Right hindlimb (tissue), 1 donor: ENCODE measurements at places on chromosomes 2 and 18.
A peak's percentile ranks its signal among the peaks of the same experiment; 100 is the strongest.

DNA sequence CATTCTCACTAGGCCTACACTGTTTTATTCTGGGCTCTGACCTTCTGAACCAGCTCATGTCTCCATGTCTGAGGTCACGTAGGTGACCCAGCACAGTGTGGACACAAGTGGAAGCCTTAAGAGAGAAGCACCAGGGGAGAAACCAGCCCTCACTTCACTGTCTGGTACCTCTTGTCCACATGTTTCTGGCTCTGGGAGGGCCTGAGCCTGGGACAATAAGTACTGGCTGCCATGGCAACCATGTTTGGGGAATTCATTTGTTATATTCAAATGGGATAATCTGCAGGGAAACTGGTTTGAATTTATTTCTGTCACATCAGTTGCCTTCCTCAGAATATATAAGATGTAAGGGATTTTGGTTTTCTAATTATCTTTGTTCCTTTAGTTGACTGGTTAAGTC lies 23.3 kb downstream of the MYO3B start:
- DNase-seq = no peak

GRCh38 chr18:22275706-22276333 lies 106.4 kb downstream of the GATA6 start:
- DNase-seq = no peak

DNA sequence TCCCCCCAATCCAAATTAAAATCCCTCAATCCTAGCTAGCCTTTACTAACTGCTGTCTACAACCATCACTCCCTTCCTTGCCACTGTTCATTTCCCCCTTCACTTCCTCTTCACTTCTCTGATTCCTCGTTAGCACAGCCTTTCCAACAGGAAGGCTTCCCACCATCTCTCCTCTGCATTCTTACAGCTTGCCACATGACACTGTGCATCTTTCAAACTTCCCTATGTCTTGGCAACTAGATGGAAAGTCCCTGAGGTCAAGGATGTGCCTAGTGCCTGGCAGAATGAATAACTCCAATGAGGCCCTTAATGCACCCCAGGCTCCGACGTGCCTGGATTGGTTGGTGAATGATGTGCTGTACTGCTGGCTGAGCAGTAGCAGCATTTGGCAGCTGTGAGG lies 15.2 kb downstream of the SAP130 start:
- DNase-seq = no peak

- DNase-seq = no peak
Observed at GRCh38 chr2:15733867-15734673, 142.4 kb downstream of the DDX1 start.

GRCh38 chr18:74291771-74292540 lies at the start of gene CYB5A:
Gene CYB5A, minus strand, starts transcription at chr18:74291963. Its CDS starts 88 bp downstream, at chr18:74291875.
- DNase-seq = peak; percentile 99

- peak; percentile 8 for DNase-seq
Observed at GRCh38 chr18:13543811-13544732, 182.3 kb downstream of the FAM210A start.

GRCh38 chr2:240407090-240407489 lies 28.4 kb upstream of the GPC1 start:
- DNase-seq = no peak

- peak; percentile 31 for DNase-seq
Observed at GRCh38 chr2:168521053-168521741, 65.1 kb downstream of the CERS6 start.

- no peak for DNase-seq
Observed at GRCh38 chr2:3024401-3024935, 353.1 kb downstream of the EIPR1 start.

DNA sequence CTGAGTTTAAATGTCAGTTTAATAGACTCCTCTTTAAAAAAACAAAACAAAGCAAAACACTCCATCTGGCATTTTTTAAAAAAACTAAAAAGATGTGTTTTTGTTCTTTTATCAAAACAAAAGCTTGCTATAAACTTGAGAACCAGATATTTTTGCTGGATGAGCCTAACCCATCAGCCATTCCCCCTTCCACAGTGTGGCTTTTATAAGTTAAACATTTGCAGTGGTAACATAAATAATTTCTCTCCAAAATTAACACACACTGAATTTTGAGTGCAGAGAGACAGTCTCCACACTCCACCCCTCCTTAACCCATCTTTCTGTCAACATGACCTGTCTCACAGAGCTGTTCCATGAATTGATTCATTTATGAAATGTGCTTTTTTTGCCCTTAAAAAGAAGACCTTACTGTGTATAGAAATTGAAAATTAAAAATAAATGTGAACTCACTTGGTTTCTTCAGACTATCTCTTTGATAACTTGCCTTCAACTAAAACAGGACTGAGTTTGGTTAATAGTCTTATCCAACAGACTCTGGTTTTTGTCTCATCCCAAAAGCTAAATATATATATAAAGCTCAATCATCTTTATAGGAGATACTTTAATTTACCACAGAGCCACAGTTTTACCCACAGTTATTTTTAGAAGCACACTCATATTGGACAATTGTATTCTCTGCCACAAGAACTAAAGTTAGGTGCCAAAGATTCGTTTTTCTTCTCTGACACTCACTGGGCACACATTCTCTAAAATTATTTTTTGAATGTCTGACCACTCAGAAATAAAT lies 64.8 kb upstream of the STK39 start:
- no peak for DNase-seq
